Lower lobe of right lung (tissue), 2 donors: ENCODE measurements at places on chromosomes 12 and 14. TPM values are rescaled to one million over a fixed set of nuclear protein-coding genes. Genes with fewer than 3 reads are reported as not detected.

The PLA2G1B gene
- total RNA-seq = 42.2 TPM

The GPR84 gene
- total RNA-seq = 0.65 TPM

The TAMALIN gene
- 85.5 TPM for total RNA-seq

The FAM186B gene
- total RNA-seq = 0.65 TPM

The NPFF gene
- total RNA-seq = not detected

The TMEM63C gene
- 0.27 TPM for total RNA-seq

The SLC6A15 gene
- not detected for total RNA-seq

The TMEM132C gene
- total RNA-seq = 1.6 TPM

The HOXC6 gene
- 0.50 TPM for total RNA-seq

The TMPRSS12 gene
- total RNA-seq = not detected

The FGD4 gene
- 55.6 TPM for total RNA-seq

The FERMT2 gene
- 86.0 TPM for total RNA-seq

DNA sequence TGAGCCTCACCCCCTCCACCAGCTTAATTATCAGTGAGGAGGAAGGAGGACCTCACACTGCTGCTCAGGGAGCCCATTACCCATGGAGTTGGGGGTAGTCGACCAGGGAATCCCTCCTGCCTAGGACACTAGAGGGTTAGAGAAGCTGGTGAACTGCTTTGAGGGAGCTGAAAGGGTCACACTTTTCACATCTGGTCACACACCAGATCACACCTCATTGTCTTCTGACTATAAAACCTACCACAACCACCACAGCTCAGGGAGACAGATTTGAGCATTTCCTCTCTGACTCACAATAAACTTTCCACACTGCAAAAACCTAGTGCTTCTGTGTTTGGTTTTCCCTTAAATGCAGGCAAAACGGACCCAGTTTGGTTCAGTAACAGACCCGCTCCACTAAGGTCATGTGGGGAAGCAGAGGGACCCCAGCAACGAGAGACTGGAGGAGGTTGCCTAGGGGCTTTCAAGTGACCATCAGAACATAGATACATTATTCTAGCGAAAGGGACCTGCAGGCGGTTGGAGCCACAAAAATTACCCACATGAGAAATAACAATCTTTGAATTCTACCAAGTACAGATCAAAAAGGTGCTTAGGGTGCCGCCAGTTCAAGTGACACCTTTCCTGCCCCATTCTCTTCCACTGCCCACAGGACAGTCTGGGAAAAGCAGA lies 151.4 kb upstream of the AVPR1A start:
- H3K27ac ChIP-seq = no peak overlapping the region
- H3K4me3 ChIP-seq = no peak overlapping the region
- DNase-seq = no peak
- H3K4me1 ChIP-seq = no peaks in the 10 kb centered on the region
- no peaks in the 10 kb centered on the region for H3K27me3 ChIP-seq
- no peaks in the 10 kb centered on the region for H3K36me3 ChIP-seq

GRCh38 chr12:90410962-90411361 lies 544.0 kb downstream of the CCER1 start:
- no peaks in the 10 kb centered on the region for H3K4me1 ChIP-seq
- H3K4me3 ChIP-seq = no peak overlapping the region
- DNase-seq = no peak
- no peak overlapping the region for H3K27ac ChIP-seq

- peaks cover 24% of the 10 kb centered on the region for H3K4me1 ChIP-seq
- H3K27me3 ChIP-seq = no peaks in the 10 kb centered on the region
- peak; percentile 60 for DNase-seq
- peak overlapping the region; percentile 69 for H3K4me3 ChIP-seq
These were observed 1.1 kb upstream of the FAR2 start for GRCh38 chr12:29147731-29148595.

GRCh38 chr12:131418121-131418520 lies 292.8 kb upstream of the SFSWAP start:
- DNase-seq = no peak
- H3K27me3 ChIP-seq = peaks cover 3% of the 10 kb centered on the region
- no peak overlapping the region for H3K27ac ChIP-seq
- H3K4me3 ChIP-seq = no peak overlapping the region
- H3K36me3 ChIP-seq = no peaks in the 10 kb centered on the region
- H3K4me1 ChIP-seq = no peaks in the 10 kb centered on the region

DNA sequence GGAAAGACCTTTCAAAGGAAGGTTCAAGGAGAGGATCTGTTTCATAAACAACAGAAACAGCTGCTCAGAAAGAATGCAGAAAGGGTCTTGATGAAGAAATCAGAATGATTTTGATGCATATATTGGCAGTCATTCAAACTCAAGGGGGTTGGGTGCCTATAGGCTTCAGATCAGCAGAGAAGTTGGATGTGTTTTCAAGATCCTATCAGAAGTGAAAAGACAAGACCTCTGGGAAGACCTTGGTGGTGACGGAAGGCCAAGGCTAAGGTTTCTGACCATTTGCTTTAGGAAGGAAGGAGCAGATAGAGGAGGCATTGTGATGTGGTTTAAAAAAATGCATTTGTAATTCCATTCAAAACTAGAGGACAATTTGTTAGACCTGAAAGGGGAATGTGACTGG lies 15.2 kb upstream of the PTPRB start:
- peaks cover 8% of the 10 kb centered on the region for H3K4me1 ChIP-seq
- H3K4me3 ChIP-seq = no peak overlapping the region
- no peaks in the 10 kb centered on the region for H3K36me3 ChIP-seq
- H3K27me3 ChIP-seq = no peaks in the 10 kb centered on the region
- DNase-seq = no peak

GRCh38 chr14:104893435-104894207 lies 28.6 kb downstream of the CEP170B start:
- DNase-seq = peak; percentile 44
- H3K4me3 ChIP-seq = no peak overlapping the region
- H3K27ac ChIP-seq = no peak overlapping the region
- H3K4me1 ChIP-seq = peaks cover 18% of the 10 kb centered on the region
- H3K27me3 ChIP-seq = no peaks in the 10 kb centered on the region

DNA sequence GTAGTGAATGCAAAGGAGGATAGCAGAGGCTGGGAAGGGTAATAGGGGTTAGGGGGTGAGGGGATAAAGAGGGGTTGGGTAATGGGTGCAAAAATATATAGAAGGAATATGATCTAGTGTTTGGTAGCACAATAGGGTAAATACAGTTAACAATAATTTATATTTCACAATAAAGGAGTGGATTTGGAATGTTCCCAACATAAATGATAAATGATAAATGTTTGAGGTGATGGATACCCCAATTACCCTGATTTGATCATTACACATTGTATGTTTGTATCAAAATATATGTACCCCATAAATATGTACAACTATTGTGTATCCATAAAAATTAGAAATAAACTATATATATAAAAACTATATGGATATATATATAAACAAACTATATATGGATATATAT lies 999 bp upstream of the MYRFL start:
- H3K4me1 ChIP-seq = peaks cover 7% of the 10 kb centered on the region
- H3K4me3 ChIP-seq = no peak overlapping the region
- no peak overlapping the region for H3K27ac ChIP-seq
- H3K27me3 ChIP-seq = no peaks in the 10 kb centered on the region
- no peaks in the 10 kb centered on the region for H3K36me3 ChIP-seq
- DNase-seq = no peak

GRCh38 chr14:33081259-33081658 lies 142.6 kb downstream of the NPAS3 start:
- no peaks in the 10 kb centered on the region for H3K4me1 ChIP-seq
- no peak overlapping the region for H3K27ac ChIP-seq
- H3K36me3 ChIP-seq = no peaks in the 10 kb centered on the region
- H3K4me3 ChIP-seq = no peak overlapping the region
- H3K27me3 ChIP-seq = no peaks in the 10 kb centered on the region
- no peak for DNase-seq

DNA sequence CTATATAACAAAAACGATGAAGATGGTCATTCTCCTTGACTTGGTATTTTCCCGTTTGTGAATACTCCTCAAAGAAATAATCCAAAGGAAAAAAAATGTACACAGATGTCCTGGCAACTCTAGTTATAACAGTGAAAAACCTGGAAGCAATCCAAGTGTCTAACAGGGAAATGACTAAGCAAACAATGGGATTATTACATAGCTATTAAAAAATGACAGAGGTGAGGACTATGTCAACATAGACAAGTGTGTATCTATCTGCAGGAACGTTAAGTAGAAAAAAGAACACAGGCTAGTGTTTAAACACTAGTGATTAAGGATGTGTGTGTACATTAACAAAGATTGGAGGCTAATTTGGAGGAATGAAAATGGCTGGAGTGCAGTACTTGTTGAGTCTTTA lies 5.9 kb upstream of the APOLD1 start:
- no peak overlapping the region for H3K27ac ChIP-seq
- H3K36me3 ChIP-seq = no peaks in the 10 kb centered on the region
- H3K4me3 ChIP-seq = no peak overlapping the region
- DNase-seq = no peak
- H3K4me1 ChIP-seq = peaks cover 15% of the 10 kb centered on the region
- no peaks in the 10 kb centered on the region for H3K27me3 ChIP-seq

DNA sequence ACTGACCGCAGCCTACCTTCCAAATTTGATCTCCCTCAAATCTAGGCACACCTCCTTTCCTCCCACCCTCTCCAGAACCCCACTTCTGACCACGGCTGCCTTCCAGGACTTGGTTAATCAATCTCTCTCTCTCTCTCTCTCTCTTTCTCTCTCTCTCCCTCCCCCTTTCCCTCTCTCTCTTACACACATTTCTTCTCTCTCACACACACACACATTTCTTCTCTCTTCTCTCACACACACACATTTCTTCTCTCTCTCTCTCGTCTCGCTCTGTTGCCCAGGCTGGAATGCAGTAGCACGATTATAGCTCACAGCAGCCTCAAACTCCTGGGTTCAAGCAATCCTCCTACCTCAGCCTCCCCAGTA lies 521 bp upstream of the GMFB start:
- H3K4me1 ChIP-seq = peaks cover 50% of the 10 kb centered on the region
- H3K27ac ChIP-seq = peak overlapping the region; percentile 93
- H3K36me3 ChIP-seq = no peaks in the 10 kb centered on the region
- no peak for DNase-seq

DNA sequence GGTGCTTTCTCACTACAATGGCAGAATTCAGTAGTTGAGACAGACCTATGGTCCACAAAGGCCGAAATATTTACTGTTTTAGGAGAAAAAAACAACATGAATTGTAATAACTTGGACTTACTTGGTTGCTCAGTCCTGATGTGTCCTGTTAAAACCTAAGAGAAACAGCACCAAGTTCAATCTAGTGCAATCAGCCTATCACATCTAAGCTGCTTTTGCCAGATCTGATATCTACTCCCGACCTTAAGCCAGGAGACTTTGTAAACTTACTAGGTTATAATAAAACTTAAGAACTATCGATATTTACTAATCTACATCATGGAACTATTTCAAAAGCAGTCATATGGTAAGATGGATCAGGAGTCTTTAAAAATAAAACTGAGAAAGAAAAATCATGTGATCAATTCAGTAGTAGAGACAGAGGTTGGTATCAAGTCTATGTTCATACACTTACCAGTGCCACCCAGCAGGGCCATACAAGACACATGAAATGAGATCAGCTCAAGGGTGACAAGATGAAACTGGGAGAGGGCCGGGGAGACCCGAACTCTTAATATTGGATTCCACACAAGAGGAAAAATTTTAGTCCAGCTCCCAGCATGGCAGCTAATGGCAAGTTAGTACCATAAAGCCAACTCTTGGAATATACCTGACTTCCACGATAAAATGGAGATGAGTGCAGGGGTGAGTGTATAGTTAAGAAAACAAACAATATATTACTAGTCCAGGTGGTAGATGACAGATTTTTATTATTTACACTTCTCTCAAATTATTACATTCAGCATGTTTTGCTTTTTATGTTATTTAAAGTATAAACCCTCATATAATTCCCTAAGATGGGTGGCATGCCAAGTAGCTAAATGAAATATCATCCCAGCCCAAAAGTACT lies 27.5 kb downstream of the NUDT4 start:
- no peak for DNase-seq
- no peak overlapping the region for H3K27ac ChIP-seq
- H3K36me3 ChIP-seq = peaks cover 46% of the 10 kb centered on the region
- no peaks in the 10 kb centered on the region for H3K27me3 ChIP-seq
- no peak overlapping the region for H3K4me3 ChIP-seq

- H3K36me3 ChIP-seq = peaks cover 10% of the 10 kb centered on the region
- no peak overlapping the region for H3K27ac ChIP-seq
- DNase-seq = no peak
These were observed 92.6 kb downstream of the NUMB start for GRCh38 chr14:73365727-73366126.

DNA sequence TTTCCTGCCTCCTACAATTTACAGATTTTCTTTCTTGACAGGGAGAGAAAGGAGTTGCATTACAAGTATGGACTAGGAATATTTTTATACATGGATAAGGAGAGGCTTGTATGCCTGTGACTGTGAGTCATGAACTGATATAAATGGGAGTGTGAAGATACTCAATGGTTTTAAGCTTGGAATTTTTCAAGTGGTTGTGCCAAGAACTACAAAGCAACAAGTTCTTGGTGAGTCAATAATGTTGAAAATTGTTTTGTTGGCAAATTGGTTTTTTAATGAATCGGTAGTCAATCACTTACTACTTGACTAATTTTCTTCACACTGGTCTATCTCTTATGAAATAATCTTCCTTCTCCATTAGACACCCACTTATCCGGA lies 58.9 kb upstream of the HMGA2 start:
- no peaks in the 10 kb centered on the region for H3K4me1 ChIP-seq
- no peaks in the 10 kb centered on the region for H3K36me3 ChIP-seq
- H3K27ac ChIP-seq = no peak overlapping the region
- H3K4me3 ChIP-seq = no peak overlapping the region
- no peaks in the 10 kb centered on the region for H3K27me3 ChIP-seq

DNA sequence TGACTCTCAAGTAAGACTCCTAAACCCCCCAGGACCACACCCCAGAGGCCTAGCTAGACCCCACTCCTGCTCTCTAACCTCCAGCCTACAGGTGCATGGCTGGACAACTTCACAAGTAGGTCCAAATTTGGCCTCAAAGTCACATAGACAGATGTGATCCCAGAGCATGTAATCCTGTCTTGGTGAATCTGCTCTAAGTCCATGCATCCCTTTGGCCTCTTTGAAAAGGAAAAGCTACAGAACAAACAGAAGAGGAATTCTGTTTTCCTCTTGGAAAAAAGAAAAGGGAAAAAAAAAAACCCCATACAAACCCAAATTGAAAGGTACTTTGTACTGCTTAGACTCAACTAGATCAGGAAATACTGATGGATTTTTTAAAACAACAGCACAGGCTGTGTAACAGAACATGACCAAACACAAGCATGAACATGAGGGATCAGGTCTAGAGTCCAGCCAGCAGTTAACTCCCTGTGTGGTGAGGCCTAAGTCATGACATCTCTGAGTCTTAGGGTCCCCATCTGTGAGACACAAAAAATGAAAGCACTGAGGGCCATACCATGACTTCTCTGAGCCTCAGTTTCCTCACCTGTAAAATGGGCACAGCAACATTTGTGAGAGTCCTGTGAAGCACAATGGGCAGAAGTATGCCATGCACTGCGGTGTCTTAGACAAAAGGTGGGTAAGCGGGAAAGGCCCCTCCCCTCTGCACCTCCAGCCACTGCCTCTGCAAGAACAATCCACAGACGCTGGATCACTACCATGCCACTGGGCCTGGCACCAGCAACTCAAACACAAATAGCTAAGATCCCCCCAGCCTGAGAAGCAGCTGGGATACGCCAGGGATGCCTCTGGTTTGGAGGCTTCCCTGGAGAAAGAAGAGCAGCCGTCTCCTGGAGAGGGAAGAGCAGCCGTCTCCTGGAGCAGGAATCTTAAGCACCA lies 9.9 kb downstream of the PITPNM2 start:
- peak overlapping the region; percentile 78 for H3K27ac ChIP-seq
- no peaks in the 10 kb centered on the region for H3K36me3 ChIP-seq
- DNase-seq = no peak

GRCh38 chr14:47194055-47194454 lies 481.4 kb downstream of the MDGA2 start:
- no peaks in the 10 kb centered on the region for H3K27me3 ChIP-seq
- no peak overlapping the region for H3K4me3 ChIP-seq
- H3K4me1 ChIP-seq = no peaks in the 10 kb centered on the region
- no peaks in the 10 kb centered on the region for H3K36me3 ChIP-seq
- DNase-seq = no peak
- H3K27ac ChIP-seq = no peak overlapping the region
